ENCODE measurements at places on chromosomes 3 and 15.
A peak's percentile ranks its signal among the peaks of the same experiment; 100 is the strongest.

DNA sequence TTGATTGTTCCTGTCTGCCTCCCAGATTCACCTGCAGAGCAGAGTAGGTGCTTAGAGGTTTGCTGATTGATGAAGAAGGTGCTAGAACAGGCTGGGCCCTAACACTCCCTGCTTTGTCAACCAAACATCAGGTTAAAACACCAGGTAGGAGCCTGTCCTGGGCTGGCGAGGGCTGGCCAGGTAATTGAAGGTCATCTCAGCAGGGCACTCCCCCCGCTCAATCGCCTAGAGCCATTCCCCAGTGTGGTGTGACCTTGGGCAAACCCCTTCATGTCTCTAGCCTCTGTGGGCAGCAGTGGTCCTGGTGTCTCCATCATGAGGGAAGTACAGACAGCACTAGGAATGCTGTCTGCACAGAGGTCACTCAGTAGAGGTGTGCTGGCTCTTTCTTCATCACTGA, 88.3 kb downstream of the KLF15 start:
- DNase-seq, result no peak

GRCh38 chr15:91854639-91854990, 1.1 kb downstream of the SLCO3A1 start:
- no peak for DNase-seq

- no peak for DNase-seq
These were observed 91.0 kb downstream of the FOXP1 start for GRCh38 chr3:71492566-71492965.

- DNase-seq, result no peak
These were observed 1.1 kb downstream of the TFG start for GRCh38 chr3:100710261-100710968.

GRCh38 chr3:60675424-60675823, 575.8 kb downstream of the FHIT start:
- DNase-seq, result no peak

GRCh38 chr3:53511246-53511645, 16.8 kb downstream of the CACNA1D start:
- DNase-seq, result no peak

GRCh38 chr3:14467814-14468620, 65.6 kb downstream of the SLC6A6 start:
- DNase-seq, result peak; percentile 73

DNA sequence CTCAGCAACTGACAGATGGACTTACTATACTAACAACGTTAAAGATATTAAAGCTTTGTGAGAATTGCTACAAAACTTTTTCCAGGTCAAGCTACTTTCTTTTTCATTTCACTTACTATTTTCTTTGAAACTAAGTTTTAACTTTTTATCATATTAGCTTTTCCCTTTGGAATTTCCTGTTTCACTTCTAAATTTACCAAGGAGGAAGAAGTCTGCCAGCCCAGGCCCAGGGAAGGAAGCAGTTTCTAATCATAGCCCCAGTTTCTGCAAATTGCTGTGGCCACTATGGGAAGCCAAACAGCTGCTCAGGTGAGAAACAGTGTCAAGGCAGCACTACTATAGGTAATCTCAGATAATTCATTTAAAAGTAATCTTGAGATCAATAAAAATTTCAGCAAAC, 18.4 kb downstream of the CYFIP1 start:
- no peak for DNase-seq

- no peak for DNase-seq
These were observed 4.4 kb downstream of the LAMP3 start for GRCh38 chr3:183158113-183158512.

DNA sequence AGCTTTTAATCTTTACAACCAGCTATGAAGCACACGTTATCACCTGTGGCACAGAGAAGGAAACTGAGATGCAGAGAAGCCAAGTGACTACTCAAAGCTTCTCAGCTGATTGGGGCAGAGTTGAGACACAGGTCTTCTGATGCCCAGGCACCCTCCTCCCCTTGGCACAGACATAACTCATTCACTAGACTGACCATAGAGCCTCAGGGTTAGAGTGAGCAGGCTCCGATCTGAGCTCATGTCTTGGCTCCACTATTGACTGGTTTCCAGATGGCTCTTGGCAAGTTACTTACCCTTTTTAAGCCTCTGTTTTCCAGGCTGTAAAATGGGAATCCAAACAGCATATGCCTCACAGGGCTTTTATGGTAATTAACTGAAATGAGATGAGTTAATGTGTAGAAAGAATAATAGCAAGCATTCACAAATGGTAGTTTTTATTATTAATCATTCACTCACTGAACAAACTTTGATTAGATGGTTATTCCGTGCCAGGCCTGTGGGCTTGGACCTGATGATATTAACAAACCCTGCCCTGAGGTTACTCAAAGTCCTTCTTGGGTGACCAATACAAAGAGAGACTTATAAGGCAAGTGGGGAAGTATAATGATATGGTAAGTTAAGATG, 184.3 kb downstream of the ANXA2 start:
- no peak for DNase-seq

- DNase-seq, result no peak
These were observed 753 bp downstream of the INAFM2 start for GRCh38 chr15:40323953-40324937.

DNA sequence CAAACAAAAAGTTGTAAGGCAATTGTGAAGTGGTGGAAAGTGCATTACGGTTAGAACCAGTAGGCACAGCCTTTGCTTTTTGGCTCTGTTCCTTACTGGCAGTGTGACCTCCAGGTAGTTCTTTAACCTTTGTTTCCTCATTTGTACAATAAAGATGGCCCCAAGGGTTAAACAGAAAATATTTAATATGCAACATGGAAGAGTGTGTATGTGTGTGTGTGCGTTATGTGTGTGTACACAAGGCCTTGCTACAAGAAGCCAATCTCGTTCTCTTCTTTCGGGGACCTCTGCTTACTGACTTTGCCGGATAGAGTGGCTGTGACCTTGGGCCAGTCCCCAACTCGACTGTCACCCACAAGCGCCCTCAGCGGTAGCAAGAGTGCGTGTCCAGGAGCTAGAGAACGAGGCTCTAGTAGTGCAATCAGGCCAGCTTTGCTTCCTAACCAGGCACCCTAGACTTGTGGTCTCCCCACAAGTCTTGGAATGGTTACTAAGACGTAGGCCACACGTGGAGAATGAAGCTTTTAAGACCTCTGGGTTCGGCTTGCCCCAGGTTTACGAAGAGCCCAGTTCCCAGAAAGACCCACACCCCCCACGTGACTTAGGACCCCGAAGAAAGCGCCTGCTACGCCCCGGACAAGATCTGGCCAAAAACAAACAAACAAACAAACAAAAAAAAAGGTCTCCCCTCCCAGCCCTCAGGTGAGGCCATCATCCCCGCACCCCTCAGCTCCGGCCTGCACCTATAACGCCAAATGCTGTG, 593 bp downstream of the CIAO2A start:
- no peak for DNase-seq

DNA sequence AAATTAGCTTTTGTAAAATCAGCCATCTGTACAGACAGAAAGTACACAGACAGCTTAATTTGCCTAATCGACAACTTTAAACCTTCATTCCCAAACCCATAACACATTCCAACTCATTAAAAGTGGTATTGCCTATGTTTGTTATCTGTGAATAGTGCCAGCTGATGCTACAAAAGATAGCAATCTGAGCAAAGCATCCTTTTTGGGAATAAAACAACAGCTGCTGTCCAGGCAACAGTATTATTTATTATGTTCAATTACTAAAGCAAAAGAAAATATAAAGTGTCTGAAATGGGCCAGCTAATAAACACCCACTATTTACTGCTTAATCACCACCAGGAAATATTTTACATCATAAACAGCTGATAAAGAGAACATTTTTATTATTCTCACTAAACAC, 134.8 kb upstream of the ABI3BP start:
- DNase-seq, result no peak

GRCh38 chr3:79651536-79652065, 116.2 kb downstream of the ROBO1 start:
- no peak for DNase-seq

DNA sequence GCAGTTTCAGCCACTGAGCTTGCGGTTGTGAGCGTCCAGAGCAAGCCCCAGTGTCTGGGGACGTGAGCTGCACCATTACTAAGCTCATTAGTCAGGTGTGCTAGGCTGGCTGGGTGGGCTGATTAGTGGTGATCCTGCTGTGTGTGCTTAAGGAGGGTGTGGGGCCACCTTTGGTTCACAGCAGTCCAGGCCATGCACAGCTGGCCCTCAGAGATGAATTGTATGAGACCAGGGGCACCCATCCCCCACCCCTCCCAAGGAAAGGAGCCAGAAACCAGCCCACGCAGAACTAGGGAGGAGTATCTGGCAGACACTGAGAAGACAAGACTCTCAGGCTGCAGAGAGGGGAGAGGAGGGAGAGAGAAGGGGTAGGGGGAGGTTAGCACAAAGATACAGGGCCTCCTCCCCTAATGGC, 3.8 kb downstream of the TYRO3 start:
- peak; percentile 22 for DNase-seq

- no peak for DNase-seq
These were observed 16.5 kb downstream of the BCHE start for GRCh38 chr3:165820671-165821123.

DNA sequence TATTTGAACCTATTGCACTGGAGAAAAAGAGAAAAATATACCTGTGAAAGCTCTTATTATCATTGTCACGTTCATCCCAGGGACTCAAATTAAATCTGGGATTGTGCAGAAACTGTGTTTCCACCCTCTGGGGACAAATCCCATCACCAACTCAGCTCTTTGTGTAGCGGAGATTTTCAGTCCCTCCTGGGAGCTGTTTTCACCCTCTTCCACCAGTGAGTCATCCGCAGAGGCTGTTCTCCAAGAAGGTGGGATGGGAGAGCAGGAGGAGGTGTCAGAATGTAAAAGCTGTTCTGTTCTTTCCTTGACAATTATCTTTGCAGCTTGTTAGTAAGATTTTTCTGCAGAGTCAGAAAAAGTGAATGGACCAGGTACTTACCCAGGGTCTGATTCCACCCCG, 28.0 kb downstream of the SV2B start:
- DNase-seq, result no peak

GRCh38 chr3:105869861-105870755, 1.3 kb upstream of the CBLB start:
- no peak for DNase-seq

- no peak for DNase-seq
These were observed 27.3 kb downstream of the PTPN23 start for GRCh38 chr3:47407896-47408838.

GRCh38 chr3:142150271-142150670, 927 bp upstream of the TFDP2 start:
- DNase-seq, result no peak

DNA sequence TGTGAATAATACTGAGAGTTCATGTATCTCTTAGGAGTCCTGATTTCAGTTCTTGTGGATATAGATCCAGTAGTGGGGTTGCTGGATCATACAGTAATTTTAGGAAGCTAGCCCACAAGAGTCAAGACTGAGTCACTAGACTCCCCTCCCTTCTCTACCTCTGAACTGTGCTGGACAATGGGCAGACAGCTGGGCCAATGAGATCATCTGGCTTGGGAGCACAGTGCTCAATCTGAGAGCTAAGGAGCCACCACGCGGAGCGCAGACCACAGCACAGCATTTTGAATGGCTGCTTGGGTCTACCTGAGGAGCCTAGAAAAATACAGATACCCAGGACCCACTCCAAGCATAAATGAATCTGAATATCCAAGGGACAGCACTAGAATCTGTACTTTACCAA, 32.5 kb downstream of the WNT5A start:
- DNase-seq, result no peak

DNA sequence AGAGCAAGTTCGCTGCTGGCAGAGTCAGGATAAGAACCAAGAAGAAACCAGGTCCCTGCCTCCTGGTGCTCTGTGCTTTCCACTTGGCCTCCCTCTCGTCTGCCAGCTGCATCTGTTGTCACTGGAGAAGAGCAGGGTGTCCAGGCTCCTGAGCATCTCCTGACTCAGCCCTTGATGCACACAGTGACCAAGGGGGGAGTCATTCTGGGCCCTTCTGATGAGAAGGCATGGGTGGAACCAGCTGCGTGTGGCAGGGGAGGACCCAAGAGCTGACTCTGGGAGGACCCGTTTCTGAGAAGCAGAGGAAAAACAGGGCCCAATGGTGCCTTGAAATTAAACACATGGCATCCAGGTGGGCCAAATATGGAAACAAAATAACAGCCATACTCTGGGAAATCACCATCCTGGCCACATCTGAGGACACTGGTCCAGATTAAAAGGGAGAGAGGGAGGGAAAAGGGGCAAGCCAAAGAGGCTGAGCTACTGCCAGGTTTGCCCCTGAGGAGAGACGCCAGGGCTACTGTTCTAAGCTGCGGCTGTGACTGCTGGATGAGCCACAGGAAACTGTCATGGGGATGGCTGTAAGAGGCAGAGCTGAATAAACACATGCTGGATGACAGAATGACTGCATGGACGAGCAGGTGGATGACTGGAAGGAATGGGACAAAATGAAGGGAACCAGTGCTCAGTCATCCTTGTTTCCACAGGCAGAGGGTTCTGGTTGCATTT, 58.1 kb upstream of the CA12 start:
- no peak for DNase-seq

DNA sequence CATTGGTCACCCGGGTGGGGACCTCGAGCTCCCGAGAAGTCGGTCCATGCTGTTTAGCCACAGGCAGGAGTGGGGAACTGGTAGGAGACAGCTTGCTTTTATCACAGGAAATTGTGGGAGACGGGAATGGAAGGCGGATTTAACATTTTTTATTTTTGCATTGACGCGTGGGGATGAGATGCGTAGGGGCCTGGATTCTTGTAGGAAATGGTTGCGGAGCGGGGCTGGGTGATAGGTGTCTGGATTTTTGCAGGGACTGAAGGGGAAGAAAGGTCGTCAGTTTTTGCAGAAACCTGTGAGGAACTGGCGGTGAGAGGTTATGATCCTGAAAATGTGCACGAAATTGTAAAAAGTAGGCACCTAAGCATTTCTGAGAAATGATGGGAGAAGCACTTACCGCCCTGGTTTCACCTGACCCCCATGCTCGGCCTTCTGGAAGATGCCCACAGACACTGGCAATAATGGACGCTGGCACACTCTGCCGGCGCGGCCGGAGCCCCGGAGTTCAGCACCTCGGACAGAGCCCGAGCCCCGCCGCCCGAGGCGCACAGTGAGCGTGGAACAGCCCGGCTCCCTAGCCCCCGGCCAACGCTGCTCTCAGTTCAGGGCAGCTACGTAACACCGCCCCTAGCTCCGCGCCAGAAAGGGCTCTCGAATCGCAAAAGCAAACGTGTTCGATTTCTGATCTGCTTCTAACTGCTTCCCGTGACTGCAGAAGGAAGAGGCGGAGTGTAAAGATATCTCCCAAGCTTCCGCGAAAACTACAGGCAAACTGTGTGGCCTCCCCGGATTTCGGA, 928 bp downstream of the ANKRD34C start:
- DNase-seq, result peak; percentile 40

GRCh38 chr3:45800611-45801010, 4.3 kb upstream of the SLC6A20 start:
- no peak for DNase-seq

DNA sequence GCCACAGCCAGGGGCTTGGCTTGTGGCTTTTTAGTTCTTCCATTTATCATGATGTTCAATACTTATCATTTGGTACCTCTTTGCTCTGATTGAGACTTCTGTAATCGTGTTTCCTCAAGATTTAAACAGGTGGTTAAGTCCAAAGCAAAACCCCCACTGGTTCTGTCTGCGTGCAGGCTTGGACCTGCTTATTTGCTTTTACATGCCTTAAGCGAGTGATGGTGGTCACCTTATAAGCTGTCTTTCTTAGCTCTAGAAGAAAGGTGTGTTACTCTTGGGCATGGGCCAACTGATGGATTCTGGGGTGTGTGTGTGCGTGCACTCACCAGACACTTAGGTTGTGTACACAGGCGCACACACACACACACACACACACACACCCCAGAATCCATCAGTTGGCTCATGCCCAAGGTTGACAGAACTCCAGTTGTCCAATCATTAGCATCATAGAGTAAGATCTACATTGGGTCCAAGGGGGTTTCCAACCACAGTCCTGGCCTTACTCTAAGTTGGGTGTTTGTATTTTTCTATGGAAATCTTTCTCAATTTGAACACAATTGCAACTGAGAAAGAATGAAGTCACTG, 1.2 kb downstream of the MYZAP start:
- no peak for DNase-seq

Data from frontal cortex (tissue), 4 donors.